ENCODE measurements at places on chromosomes 1 and 21.
A peak's percentile ranks its signal among the peaks of the same experiment; 100 is the strongest.

GRCh38 chr1:204578867-204579664, 62.9 kb downstream of the MDM4 start:
- DNase-seq, result peak; percentile 69

GRCh38 chr1:64315402-64315801, 112.0 kb downstream of the UBE2U start:
- DNase-seq, result no peak

- DNase-seq, result no peak
Measured at GRCh38 chr1:34176830-34177603, at the start of gene C1orf94. C1orf94 (plus strand) TSS chr1:34176907; CDS start chr1:34177790, 883 bp downstream.

- no peak for DNase-seq
Measured at GRCh38 chr1:100721526-100722207, 2.1 kb downstream of the VCAM1 start.

DNA sequence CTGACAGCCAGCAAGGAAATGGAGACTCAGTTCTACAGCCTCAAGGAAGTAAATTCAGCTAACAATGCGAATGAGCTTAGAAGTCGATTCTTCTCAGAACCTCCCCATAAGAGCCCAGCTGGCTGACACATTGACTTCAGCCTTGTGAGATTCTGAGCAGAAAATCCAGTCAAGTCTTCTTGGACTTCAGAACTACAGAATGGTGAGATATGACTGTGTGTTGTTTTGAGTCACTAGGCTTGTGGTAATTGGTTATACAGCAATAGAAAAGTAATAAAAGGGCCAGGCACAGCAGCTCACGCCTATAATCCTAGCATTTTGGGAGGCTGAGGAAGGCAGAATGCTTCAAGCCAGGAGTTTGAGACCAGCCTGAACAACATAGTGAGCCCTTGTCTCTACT, 161.8 kb upstream of the IVNS1ABP start:
- no peak for DNase-seq

GRCh38 chr21:43908167-43908566, 43.1 kb downstream of the AGPAT3 start:
- DNase-seq, result no peak

DNA sequence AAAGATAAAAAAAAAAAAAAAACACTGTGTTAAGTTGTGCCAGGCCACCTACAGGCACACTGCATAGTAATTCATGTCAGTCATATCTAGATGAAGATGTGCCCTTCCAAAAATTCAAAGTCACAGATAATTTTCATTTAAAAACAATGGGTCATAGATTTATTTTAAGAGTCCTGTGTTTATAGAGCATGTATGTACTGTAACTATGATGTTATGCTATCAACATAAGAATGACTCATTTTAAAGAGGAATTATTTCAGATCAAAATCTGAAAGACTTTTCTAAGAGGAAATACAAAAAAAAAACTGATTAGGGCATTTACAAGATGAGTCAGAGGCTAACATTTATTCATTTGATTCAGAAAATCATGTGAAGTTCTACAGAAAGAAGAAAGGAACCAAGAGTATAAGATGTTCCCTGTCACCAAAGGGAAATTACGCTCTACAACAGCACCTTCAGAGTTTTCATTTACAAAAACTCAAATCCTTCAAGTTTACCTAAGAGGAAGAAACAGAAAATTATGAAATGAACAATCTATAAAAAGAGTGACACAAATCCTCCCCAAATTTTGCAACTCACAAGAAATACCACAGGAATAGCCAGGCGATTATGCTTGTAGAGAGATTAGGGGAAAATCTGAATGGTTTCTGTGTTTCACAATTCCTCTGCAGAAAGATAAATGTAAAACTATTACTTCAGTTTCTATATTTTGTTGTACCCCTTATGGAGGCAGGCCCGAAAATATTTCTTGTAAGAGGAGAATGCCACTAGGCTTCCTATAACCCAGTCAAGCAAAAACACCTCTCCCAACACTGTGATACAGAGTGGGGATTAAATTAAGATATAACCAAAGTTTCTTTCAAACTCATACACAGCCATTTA, 13.8 kb downstream of the TP53BP2 start:
- DNase-seq, result no peak

GRCh38 chr1:31580891-31581603, 4.7 kb downstream of the TINAGL1 start:
- DNase-seq, result no peak

DNA sequence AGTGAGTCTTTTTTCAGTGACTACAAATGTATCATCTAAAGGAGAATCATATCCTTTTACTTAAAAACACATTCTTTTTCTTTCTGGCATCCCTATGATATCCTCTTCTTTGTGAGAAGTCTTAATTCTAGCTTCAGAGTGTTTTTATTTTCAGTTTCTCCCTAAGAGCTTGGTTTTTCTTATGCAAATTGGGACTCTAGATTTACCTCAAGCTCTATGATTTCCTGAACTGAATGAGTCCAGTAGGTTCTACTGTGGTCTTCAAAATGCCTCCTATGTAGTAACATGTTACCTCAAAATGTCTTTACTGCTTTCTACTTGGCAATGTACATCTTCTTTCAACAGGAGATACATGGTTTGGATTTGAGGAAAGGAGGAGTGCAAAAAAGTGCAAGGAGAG, 148.2 kb upstream of the C21orf91 start:
- DNase-seq, result no peak

- DNase-seq, result no peak
Measured at GRCh38 chr1:178629252-178630154, 95.5 kb upstream of the RALGPS2 start.

GRCh38 chr1:28135371-28136168, 40.9 kb downstream of the PTAFR start:
- no peak for DNase-seq

DNA sequence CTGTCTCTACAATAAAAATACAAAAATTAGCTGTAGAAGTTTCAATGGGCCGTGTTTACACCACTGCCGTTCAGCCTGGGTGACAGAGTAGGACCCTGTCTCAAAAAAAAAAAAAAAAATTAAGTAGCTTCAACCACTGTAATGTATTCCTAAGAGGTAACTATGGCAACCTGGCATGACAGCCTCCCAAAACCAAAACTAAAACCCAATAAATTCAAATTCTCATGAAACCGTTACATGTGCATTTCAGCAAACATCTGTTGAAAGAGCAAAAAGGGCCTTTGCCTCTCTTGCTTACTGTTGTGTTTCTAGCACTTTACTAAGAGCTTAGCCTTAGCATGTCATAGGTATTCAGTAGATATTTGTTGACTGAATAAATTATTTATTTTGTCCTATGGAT, 33.5 kb downstream of the ODR4 start:
- no peak for DNase-seq

GRCh38 chr1:243970077-243970476, 81.0 kb upstream of the ZBTB18 start:
- no peak for DNase-seq

DNA sequence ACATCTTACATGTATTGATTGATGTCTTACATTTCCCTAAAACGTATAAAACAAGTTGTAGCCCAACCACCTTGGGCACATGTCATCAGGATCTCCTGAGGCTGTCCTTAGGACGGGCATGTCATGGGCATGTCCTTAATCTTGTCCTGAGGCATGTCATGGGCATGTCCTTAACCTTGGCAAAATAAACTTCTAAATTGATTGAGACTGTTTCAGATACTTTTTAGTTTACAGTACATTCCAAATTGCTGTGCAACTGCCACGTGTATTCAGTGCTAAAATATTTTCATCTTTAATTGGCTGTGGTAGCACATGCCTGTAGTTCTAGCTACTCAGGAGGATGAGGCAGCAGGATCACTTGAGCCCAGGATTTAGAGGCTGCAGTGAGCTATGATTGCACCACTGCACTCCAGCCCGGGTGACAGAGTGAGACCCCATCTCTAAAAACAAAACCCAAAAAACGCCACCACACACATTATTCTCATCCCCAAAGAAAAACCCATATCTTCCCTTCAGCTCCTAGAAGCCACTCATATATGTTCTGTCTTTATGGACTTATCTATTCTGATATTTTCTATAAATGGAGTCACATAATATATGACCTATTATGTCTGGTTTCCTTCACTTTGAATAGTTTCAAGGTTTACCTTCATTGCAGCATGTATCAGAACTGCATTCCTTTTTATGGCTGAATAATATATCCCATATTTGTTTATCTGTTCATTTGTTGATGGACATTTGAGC, 96.0 kb upstream of the BTG3 start:
- no peak for DNase-seq

DNA sequence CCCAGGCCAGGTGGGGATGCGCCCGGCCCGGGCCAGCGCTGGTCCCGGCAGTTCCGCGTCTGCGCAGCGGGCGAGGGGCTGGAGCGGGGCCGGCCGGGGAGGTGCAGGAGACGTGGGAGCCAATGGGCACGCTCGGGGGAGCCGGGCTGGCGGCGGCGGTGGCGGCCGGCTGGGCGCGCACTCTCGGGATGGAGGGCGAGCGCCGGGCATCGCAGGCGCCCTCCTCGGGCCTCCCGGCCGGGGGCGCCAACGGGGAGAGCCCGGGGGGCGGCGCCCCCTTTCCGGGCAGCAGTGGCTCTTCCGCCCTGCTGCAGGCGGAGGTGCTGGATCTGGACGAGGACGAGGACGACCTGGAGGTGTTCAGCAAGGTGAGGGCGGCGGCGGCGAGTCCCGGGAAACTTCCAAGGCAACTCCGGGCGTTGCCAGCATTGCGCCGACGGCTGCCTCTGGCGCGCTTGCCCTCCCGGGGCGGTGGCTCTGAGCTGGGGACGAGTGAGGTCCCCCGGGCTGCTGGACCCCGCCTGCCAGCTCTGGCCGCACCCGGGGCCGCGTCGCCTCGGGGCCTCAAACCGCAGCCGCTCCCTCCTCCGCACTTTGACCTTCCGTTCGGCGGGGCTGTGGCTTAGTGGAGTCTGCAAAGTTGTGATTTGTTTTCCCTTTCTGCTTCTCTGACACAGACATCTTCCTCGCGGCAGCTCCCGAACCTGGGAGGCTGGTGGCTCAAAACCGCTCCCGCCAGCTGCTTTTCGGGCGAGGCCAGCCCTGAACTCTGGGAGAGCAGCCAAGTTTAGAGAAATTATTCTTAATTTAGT, at the start of gene SNX7:
SNX7 (plus strand) TSS at position 178 of the 812 bp plus-strand sequence; CDS start at position 189, 11 bp downstream.
- peak; percentile 66 for DNase-seq

- DNase-seq, result no peak
Measured at GRCh38 chr1:190597294-190597693, 119.6 kb upstream of the BRINP3 start.

DNA sequence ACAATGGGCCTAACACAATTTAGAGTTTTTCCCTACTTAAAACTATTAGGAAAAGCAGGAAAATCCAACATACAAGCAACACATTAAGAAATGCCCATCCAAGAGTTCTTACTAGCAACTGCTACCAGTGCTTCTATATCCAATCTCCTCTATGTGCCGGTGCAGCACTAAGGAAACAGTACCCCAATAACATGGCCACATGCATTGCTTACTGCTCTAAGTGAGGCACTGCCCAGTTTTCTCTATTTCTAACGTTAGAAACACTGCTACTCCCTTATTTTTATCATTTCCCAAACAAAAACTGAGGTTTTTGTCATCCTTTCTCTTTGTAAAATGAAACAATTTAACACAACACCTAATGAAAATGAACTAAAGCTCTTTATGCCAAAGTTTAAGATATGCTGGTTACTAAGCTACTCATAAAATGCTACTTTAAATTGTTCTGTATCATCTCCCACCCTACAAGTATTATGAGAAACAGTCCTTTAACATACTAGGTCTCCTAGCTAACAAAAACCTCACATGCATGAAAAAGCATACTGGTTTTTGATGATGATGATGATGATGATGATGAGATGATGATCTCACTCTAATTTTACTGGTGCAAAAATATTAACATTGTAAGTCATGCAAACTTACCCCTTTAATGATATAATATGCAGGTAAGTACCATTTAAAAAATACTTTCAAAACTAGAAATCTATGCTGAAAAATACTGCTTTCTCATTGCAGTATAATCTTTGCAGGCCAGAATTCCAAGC, 90.7 kb upstream of the TTC39A start:
- no peak for DNase-seq

DNA sequence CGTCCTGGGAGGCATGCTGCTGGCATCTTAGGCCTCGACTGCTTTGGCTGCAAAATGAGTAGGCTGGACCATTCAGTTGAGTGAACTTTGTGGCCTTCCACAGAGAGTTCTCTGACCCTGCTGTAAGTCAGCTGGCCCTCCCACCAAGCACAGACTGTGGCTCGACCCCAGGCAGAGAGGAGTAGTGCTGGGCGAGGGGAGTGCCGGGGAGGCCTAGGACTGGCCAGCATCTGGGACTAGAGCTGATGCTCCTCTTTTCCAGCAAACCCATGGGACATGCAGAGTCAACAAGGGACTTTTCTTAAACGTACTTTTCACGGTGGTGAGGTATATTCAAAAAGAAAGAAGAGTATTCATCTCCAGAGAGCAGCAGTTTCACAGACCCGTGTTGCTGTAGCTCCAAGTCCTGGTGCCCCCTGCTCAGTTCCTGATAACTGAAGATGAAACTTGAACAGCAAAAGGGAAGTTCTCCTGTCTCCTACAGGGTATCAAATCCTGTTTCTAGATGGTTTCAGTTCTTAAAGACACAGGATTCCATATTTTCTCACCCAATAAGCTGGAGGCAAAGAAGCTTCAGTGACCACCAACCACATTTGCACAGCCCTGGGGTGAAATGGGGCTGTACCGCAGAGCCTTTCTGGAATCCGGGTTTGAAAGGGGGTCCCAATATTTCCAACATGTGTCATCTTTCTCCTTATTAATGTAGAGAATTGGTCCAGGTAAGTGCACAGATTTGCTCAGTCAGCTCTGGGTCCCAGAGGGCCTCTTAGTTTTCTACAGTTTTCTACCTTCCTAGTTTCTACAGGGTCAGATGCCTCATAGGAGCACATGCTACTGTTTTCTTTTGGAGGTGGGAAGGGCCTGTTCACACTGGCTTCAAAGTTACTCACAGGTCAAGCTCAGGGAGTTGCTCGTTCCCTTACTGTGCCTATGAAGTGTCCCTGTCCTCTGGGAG, 20.9 kb downstream of the BATF3 start:
- DNase-seq, result no peak

DNA sequence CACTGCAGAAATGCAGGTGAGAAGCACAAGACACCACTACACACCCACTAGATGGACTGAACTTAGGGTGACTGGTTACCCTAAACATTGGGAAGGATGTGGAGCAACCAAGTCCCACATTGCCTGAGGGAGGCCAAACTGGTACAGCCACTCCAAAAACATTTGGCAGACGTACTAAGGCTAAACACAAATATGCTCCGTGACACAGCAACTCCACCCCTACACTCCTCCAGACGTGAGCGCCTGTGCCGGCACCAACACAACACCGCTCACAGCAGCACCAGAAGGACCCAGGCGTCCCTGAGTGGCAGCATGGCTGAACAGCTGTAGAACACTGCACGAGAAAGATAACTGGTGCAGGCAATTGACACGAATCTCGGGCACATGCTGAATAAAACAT, 14.7 kb downstream of the PTTG1IP start:
- no peak for DNase-seq
